ENCODE measurements at places on chromosomes 11 and 22.

- DNase-seq = no peak
These were observed 8.1 kb upstream of the UPK2 start for GRCh38 chr11:118948000-118948399.

DNA sequence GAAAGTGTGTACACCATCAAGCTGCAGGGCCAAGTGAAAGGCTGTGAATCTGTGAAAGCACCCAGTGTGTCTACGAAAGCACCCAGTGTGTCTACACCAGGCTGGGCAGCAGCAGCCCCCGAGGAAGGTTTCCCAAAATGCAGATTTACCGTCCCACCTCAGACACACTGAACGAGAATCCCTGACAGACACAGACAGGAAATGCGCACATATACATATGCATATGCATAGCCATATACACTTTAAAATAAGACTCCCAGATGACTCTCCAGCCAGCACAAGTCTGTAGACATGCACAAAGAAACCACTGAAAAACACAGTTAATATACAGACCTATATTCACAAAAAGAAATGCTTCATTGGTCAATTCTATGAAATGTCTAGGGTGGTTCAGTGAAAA lies 155.5 kb upstream of the OPCML start:
- no peak for DNase-seq

- no peak for DNase-seq
These were observed 71.8 kb downstream of the PHF21A start for GRCh38 chr11:46049325-46049897.

GRCh38 chr11:130068546-130068985 lies 1.1 kb upstream of the APLP2 start:
- DNase-seq = no peak

DNA sequence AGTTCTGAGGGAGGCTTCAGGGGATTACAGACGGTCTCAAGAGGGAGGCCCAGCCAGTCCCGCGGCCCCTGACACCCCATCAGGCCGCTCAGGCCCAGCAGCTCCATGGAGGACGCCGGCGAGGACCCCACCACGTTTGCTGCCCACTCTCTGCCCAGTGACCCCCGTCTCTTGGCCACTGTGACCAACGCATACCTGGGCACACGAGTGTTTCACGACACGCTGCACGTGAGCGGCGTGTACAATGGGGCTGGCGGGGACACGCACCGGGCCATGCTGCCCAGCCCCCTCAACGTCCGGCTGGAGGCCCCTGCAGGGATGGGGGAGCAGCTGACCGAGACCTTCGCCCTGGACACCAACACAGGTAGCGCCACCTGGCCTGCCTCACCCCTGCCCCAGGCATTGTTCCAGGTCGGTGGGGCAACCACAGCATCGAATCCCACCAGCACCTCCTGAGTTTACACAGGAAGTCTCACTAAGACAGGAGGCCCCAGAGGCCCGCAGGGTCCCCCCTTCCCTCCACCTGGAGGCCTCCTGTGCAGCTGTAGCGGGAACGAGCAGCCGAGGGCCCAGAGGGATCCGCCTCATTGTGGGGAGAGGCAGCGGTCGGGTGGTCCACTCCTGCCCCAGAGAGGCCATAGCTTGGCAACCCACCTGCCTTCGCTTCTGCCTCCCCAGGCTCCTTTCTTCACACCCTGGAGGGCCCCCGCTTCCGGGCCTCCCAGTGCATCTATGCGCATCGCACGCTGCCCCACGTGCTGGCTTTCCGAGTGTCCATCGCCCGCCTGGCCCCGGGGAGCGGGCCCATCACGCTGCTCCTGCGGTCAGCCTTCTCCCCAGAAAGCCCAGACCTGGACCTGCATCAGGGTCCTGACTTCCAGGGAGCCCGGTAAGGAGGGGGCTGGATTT lies 1.0 kb downstream of the PGGHG start:
- no peak for DNase-seq

GRCh38 chr22:41286639-41287091 lies 678 bp upstream of the RANGAP1 start:
- peak; percentile 14 for DNase-seq

GRCh38 chr11:133718238-133718637 lies 127.1 kb downstream of the SPATA19 start:
- DNase-seq = no peak

DNA sequence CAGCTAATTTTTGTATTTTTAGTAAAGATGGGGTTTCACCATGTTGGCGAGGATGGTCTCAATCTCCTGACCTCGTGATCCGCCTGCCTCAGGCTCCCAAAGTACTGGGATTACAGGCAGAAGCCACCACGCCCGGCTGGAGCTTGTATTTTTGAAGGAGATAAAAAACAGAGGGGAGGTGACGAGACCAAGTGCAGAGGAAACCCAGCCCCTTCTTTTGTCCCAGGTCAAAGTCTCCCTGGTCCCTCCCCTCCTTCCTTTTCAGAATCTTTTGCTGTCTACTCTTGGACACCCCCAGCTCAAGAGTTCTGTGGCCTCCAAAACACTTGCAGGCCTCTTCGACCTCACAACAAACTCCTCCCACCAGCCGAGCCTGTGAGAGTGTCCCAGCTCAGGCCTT lies 12.2 kb upstream of the TMEM184B start:
- no peak for DNase-seq

DNA sequence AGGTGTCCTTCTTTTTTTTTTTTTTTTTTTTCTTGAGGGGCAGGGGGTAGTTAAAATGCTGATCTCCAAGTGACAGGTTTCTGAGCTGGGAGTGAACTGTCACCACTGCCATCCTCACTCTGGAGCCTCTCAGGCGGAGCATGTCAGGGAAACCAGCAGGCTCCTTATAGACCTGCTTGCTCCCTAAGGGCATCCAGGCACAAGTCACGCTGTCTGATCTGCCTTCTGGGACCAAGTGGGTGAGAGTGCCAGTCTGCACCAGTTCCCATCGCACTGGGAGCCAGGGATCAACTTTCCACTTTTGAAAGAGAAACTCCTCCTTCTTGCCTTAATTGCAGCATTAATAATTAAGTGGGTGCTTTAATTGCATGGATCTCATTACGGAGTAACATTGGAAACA lies 537.9 kb upstream of the CADM1 start:
- no peak for DNase-seq

DNA sequence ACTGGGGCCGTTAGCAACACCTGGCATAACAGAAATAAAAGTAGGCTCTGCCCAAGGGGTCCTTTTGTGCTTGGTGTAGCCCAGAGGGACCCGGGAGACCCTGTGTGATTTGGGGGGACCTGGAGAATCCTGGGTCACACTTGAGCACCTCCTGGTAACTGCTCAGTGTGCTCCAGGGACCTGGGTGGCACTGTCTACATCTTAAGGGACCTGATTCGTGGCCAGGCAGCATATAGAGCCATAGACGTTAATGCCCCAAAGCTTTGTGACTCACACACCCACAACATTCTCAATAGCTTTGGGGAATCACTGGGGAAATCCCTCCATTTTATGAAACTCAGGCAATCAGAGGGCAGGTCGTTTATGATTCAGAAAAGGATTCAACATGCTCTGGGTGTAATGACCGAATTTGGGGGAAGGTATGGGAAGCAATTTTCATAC lies 3.6 kb upstream of the IGF2 start:
- DNase-seq = no peak

- no peak for DNase-seq
These were observed 22.1 kb upstream of the FGF3 start for GRCh38 chr11:69841170-69841858.

All from endothelial cell (in vitro differentiated cells).